ENCODE measurements at places on chromosomes 1 and 21. TPM values are rescaled to one million over a fixed set of nuclear protein-coding genes. Genes with fewer than 3 reads are reported as not detected.

Gene DPT
- not detected for total RNA-seq

Gene ANGPTL3
- not detected for total RNA-seq

Gene GUCA2A
- total RNA-seq: not detected

Gene TRIM17
- total RNA-seq: not detected

Measured in activated B cell treated with CpG ODN at 0.5 μM for 24 hours (primary cell).